Astrocyte of the hippocampus (primary cell): ENCODE measurements at places on chromosomes 4 and X.

- DNase-seq: no peak
Observed at GRCh38 chr4:140829825-140830224, 73.6 kb upstream of the TBC1D9 start.

DNA sequence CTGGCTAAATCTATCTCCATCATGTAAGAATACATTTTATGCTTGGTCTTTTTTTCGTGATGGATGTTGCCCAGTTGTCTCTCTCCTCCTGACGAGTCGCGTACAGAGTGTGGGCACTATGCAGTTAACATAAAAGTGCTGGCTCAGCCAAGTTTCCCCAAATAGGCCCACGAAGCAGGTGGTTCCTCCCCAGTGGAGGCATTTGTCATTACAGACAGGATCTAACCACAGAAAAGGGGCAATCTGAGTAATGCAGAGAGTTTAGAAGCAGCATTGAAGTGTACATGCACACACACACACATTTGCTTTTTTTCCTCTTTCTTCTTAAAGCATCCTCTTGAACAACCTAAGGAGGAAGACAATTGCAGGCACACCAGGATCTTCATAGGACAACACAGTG lies 188.7 kb upstream of the VCX start:
- no peak for DNase-seq

DNA sequence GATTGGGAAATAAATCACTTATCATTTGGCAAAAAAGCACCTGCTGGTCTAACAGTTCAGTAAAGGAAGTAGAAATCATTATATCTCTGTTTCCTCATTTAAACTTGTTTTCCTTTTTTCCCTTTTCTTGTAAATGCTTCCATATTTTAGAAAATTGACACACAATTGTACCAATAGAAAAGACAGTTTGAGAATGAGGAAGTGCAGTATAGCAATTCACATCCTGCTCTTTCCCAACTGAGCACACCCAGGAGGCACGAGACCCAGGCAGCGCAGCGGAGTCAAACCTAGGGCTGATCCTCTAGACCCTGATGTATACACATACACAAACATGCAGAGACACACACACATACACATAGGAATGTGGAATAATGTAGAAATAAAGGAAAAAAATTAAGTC lies 74.8 kb upstream of the PACRGL start:
- DNase-seq: no peak

- DNase-seq: no peak
Observed at GRCh38 chr4:168398589-168398988, 80.0 kb upstream of the DDX60 start.

DNA sequence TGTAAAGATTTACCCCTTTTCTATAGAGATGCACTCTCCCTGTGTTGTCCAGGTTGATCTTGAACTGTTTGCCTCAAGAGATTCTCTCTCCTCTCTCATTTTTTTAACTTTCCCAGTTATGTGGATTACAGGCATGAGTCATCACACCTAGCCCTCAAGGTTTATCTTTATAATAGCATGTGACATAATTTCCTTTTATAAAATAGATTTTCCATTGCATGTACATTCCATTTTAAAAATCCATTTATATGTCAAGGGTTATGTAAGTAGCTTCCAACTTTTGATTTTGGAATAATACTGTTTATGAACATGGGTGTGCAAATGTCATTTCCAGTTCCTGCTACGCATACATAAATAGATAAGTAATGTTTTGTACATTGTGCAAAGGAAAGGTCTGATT lies 20.6 kb downstream of the ZNF721 start:
- DNase-seq: no peak

GRCh38 chrX:71222929-71223328 lies at the start of gene GJB1:
Gene GJB1 (plus strand): TSS chrX:71223224. CDS start chrX:71223708, 484 bp downstream.
- DNase-seq: no peak

- DNase-seq: no peak
Observed at GRCh38 chrX:103197721-103198306, 17.1 kb upstream of the BEX4 start.

DNA sequence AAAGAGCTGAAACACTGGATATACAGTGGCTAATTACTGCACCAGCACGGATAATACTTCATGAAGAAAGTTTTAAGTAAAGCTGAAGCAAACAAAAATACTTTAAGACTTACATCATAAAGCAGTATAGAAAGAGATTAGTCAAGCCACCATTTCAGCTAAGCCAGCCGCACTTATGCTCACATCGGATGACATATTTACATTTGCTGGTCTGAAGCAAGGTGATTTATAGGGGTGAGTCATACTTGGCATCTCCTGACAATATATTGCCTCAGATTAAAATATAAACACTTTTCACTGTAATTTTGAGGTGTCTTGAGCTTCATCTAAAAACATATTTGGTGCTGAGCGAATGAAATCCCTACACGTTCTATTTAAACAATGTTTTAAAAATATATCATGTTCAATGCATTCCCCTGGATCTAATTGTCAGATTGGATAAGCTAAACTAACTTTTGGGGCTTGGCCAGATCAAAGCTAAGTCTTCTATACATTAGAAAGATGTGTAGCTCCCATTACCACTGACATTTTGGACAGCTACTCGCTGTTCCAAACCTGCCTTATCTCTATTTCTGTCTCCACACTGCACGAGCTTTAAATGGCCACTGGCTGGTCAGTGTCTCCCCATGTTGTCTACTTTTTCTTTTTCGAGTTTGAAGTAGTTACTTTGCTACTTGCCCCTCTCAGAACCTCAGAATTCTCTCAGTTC lies 103.2 kb downstream of the VCX2 start:
- DNase-seq: no peak

DNA sequence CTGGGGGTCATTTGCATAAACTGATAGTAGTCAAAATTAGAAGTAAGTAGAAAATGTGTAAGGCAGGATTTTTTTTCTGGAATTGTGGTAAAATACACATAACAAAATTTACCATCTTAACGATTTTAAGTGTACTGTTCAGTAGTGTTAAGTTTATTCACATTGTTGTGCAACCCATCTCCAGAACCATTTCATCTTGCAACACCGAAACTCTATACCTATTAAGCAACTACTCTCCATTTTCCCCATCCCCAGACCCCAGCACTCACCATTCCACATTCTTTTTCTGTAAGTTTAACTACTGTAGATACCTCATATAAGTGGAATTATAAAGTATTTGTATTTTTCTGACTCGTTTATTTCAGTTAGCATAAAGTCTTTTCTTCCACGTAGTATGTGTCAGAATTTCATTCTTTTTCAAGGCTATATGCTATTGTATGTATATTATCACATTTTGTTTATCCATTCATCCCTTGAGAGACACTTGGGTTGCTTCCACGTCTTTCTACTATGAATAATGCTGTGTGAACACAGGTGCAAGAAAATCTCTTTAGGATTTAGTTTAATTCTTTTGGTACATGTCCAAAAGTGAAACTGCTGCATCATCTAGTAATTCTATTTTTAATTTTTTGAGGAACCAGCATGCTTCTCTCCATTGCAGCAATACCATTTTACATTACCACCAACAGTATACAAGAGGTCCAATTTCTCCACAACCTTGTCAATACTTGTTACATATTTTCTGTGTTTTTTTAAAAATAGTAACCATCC lies 39.1 kb upstream of the NSUN7 start:
- DNase-seq: no peak

DNA sequence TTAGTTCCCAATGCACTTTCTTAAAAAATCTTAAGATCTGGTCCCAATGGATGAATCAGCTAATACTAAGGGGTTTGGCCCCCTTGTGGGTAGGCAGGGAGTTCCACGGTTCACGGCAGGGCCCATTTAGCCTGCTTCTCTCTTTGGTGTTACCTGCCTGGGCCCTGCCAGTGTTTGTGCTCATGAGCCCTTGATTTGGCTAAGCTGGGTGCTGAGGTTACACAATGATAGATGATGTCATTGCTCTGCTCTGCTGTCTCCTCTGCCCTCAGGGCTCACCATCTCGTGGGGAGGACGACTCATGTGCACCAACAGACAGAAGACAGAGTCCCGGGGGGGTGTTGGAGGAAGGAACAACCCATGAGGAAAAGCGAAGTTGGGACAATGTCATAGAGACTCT lies 24.4 kb downstream of the RTL5 start:
- no peak for DNase-seq

DNA sequence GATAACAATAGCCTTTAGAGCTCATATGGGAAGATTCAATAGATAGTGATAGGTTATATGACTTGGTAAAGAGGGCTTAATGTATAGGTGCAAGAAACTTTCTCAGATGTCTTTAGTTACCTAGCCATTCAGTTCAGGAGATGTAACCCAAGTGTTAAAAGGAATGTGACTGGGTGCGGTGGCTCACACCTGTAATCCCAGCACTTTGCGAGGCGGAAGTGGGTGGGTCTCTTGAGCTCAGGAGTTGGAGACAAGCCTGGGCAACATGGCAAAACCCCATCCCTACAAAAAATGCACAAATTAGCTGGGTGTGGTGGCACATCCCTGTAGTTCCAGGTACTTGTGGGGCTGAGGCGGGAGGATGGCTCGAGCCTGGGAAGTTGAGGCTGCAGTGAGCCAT lies 7.9 kb downstream of the TET2 start:
- no peak for DNase-seq

- DNase-seq: no peak
Observed at GRCh38 chrX:14351611-14352303, 177.6 kb upstream of the GLRA2 start.

DNA sequence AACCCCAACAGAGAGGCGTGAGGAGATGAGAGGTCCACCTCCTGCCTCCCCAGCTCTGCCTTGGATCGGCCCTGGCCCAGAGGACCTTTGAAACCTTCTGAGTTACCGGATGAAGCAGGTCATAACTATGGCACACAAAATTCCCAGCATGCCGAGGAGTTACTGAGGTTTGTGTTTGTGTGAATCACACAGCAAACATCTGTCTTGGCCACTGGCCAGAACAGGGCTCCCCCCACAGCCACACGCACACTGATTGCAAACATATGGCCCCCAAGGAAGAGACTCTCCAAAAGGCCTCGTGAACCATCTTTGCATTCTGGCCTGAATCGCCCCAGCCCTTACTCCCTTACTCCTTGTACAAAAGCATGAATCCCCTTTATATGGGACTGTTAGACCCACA lies 18.9 kb downstream of the RPS4X start:
- DNase-seq: peak; percentile 63

- no peak for DNase-seq
Observed at GRCh38 chr4:140088323-140088967, 65.5 kb downstream of the MAML3 start.

- no peak for DNase-seq
Observed at GRCh38 chr4:15021311-15021710, 19.0 kb downstream of the CPEB2 start.

DNA sequence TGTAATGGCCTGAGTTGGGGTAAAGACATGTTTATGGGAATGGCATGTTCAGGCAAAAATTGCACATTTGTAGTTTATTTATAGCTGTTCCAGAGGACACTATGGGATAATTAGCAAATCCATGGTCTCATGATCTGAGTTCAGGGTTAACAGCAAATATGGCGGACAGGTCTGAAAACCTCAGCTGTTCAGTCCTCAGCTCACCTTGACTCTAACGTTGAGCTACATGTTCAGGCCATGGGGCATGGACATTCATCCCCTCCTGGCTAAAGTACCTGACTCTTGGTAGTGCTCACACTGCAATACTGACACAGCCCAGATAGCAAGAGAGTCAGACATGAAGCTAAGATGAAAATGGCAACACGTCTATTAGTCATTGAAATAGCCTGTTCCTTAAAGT lies 161.6 kb upstream of the GPC4 start:
- DNase-seq: no peak

DNA sequence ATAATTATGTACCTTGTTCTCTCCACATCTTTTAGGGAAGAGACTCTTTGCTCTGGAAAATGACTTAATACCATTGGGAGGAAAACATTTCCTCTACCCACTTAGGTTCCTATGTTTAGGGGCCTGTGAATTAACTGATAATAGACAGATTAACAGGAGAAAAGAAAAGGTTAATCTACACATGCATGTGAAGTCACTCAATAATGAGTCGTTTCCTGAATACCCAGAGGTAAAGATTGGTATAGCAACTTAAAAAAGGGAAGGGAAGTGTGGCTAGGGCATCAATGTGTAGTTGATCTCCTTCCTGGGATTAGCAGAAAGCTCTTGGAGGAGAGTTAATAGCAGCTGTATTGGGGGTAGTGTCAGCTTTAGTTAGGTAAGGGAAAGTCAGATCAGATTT lies 419.5 kb upstream of the ATOH1 start:
- DNase-seq: no peak

- DNase-seq: no peak
Observed at GRCh38 chrX:119809185-119809666, 17.8 kb upstream of the RPL39 start.

GRCh38 chr4:138632856-138633579 lies 382.6 kb upstream of the NOCT start:
- DNase-seq: peak; percentile 39

DNA sequence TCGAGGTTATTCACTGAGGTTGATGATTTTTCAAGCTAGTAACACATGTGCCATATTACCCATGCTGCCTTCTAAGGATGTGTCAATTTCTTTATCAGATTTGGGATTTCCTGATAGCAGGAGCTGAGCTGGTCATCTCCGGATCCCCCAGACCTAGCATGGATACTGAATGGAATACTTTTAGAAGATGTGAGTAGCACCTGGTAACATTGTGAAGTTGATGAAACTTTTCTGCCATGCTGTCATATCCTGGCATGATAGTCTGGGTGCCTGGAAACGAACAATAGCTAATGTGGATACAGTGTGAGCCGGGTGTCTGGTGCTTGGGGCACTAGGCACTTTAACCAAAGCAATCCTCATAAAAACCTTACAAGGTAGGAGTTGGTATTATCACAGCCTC lies 11.0 kb upstream of the CYTL1 start:
- DNase-seq: no peak

GRCh38 chr4:138707746-138708677 lies 307.6 kb upstream of the NOCT start:
- peak; percentile 16 for DNase-seq

DNA sequence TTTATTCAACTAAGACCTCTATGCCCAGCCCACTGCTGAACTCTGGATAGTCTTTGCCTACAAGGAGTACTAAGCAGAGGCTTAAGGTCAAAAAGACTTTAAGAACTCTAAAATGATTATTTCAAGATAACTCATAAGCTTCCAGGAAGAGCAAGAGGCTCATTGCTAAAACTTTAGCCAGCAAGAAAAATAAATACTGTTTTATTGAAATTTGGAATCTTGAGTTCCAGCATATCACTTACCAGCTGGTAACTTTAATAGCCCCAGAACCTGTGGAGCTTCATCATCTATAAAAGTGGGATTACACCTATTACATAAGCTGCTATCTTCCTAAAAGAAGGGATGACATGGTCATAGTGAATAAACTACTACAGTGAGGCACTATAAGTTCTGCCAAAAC lies 47.0 kb downstream of the SEC24D start:
- DNase-seq: no peak

- DNase-seq: no peak
Observed at GRCh38 chr4:18314731-18315130, 293.2 kb upstream of the LCORL start.

DNA sequence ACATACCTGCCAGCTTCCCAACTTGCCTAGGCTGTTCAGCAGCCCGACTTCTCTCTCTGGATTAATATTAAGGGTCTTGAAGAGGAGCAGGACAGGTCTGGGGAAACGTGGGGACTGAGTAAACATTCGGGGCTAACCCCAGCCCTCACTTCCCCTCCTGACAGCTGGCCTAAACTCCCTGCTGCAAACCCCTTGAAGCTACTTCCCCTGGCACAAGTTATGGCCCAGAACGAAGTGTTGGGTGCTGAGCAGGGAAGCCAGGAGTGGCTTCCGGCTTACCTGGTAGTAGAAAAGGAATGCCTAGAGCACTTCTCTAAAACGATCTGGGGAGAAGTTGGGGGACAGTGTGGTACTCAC lies 200.0 kb downstream of the BCOR start:
- DNase-seq: no peak
